ENCODE measurements at places on chromosomes 1 and 21.
A peak's percentile ranks its signal among the peaks of the same experiment; 100 is the strongest.

- DNase-seq = no peak
Observed at GRCh38 chr21:36548866-36549265, 68.9 kb upstream of the CLDN14 start.

DNA sequence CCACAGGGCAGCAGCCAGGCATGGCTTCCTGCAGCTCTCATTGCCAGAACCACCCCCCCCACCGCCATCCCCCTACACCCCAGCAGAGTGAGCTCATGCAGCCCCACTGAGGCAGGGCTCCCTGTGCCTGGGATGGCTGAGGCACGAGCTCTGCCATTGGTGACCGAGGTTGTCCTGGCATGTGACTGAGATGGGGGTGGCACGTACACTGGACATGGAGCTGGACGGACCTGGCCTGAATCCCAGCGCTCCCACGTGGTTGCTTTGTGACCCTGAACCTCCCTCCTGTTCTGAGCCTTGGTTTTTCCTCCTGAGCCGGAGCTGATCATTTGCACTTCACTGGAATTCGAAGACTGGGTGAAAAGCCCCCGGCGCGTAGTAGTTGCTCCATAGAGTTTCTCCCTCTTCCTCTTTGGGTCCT lies 28.3 kb downstream of the ALPL start:
- no peak for DNase-seq

DNA sequence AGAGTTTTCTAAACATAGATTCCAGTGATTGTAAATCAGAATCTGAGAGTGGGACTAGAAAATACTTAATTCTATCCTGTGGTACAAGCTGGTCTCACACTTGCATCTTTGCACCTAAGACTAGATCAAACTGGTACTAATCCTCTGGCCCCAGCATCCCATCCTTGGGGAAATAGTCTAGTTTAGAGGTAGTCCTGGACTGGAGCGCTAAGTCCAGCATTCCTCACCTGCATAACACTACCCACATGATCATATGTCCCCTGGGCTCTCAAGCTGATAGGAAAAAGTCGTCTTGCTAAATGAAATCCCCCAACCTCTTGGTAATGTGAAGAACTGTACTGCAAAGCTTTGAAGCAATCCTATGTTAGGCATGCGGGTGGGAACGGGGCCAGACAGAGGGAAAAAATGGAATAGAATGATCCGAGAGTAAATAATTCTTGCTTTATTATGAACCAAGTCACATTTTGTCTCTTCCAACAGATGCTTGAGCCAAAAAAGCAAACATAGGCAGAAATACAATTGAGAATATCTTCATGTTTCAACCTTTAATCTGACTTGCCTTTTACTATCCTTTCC lies 4.8 kb downstream of the COX20 start:
- no peak for DNase-seq

- no peak for DNase-seq
Observed at GRCh38 chr1:90386899-90387720, 330.0 kb downstream of the BARHL2 start.

- DNase-seq = no peak
Observed at GRCh38 chr1:116488071-116488470, 82.8 kb downstream of the CD58 start.

- DNase-seq = no peak
Observed at GRCh38 chr1:92327794-92328193, 28.9 kb downstream of the RPAP2 start.

GRCh38 chr1:36560621-36561360 lies 78.1 kb upstream of the CSF3R start:
- no peak for DNase-seq

- DNase-seq = no peak
Observed at GRCh38 chr21:28455253-28455600, 537.5 kb downstream of the LTN1 start.

DNA sequence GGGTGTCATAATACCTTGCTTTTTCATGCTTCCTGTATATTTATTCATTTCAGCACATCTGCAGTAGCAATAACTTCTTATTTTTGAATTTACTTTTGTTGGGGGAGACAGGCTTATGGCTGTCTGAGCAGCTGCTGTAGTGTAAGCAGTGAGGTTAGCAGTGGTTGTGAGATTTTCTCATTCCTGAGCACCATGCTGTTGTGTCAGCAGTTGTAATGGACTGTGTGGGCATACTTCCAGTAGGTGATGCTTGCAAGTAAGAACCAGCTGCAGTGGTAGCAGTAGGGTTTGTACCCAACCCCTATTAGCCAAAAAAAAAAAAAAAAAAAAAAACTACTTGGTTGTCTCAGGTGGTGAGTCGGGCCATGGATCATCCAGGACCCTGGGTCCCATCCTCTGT lies 311.6 kb downstream of the NUF2 start:
- DNase-seq = no peak

DNA sequence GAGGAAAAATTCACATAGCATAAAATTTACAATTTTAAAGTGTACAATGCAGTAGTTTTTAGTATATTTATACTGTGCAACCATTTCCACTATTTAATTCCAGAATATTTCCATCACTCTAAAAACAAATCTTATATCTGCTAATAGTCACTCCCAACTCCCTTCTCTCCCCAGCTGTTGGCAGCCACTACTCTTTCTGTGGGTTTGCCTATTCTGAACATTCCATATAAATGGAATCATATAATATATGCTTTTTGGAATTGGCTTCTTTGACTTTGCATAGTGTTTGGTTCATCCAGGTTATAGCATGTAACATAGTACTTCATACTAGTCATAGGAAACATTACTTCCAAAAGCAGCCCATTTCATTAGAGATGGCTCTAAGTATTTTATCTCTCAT lies 25.0 kb upstream of the TMEM39B start:
- no peak for DNase-seq

GRCh38 chr21:31878831-31879230 lies 6.0 kb downstream of the HUNK start:
- no peak for DNase-seq

DNA sequence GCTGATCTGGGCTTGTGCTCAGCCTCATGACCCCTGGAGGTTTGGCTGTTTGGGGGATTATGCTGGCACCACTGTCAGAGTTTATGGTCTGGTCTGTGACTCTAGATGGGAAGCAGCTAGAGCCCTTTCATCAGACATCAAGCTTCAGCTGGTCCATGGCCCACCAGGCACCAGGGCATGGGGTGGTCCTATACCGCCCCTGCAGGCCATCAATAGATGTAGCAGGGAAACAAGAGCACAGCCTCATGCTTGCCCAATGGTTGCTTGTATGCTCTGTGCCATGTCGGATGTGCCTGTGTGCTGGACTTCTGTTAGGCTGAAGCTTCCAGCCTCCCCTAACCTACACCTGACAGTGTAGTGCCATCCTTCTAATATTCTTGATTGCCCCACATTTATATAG lies 71.1 kb upstream of the CD34 start:
- peak; percentile 37 for DNase-seq

GRCh38 chr1:43011020-43011419 lies 52.4 kb upstream of the SLC2A1 start:
- DNase-seq = no peak

- DNase-seq = peak; percentile 7
Observed at GRCh38 chr1:175338387-175339135, 146.0 kb upstream of the KIAA0040 start.

- no peak for DNase-seq
Observed at GRCh38 chr1:12063141-12064072, at the start of gene TNFRSF8. TNFRSF8 (plus strand) TSS chr1:12063303; CDS start chr1:12063599, 296 bp downstream.

DNA sequence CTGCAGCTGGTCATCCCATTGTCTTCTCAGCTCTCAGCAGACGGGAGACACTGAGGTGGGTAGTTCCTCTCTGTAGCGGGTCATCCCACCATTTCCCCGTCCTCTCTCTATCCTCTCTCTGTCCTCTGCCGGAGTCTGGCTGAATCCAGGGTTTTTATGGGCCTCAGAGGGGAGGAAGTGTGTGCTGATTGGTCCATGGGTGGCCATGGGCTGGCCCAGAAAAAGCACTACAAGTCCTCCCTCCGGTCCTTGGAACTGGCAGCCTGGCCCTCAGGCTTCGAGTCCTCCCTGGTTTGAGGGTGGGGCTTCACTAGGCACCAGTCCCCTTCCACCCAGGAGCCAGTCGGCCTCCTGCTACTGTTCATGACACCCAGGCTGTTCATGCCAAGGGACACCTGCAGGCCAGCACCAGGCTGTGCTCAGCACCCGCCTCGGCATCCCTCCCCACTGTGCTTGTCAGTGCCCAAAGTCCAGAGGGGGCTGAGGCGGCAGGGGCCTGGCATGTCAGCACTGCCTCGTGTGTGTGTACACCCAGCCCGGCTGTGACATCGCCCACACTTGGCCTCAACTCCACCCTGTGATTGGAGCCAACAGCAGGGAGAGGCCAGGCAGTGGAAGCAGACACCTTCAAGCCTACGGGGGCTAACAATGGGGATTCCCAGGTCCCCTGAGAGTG lies 23.0 kb upstream of the LRRC8C start:
- no peak for DNase-seq

- no peak for DNase-seq
Observed at GRCh38 chr1:156796340-156797097, 20.1 kb downstream of the SH2D2A start.

GRCh38 chr1:243264717-243265116 lies 8.9 kb downstream of the SDCCAG8 start:
- DNase-seq = no peak

GRCh38 chr1:165476776-165477175 lies 31.9 kb upstream of the RXRG start:
- no peak for DNase-seq

GRCh38 chr1:47871799-47872353 lies 125.3 kb downstream of the TRABD2B start:
- no peak for DNase-seq

GRCh38 chr21:45250272-45250671 lies 37.4 kb downstream of the POFUT2 start:
- DNase-seq = no peak

DNA sequence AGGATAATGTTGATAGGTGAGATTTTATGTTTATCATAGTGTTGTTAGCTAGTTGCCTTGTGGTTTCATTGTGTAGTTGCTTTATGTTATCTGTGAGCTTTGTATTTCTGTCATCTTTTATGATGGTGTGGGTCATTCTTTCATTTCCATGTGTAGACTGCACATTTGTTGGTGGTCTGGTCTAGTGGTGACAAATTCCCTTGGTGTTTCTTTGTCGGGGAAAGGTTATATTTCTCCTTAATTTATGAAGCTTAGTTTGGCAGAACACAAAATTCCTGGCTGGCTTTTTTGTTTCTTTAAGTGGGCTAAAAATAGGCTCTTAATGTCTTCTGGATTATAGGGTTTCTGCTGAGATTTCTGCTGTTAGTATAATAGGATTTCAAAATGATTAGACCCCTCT lies 347.2 kb upstream of the ADAMTS5 start:
- no peak for DNase-seq

- DNase-seq = no peak
Observed at GRCh38 chr1:211511947-211512346, 20.0 kb upstream of the RD3 start.

DNA sequence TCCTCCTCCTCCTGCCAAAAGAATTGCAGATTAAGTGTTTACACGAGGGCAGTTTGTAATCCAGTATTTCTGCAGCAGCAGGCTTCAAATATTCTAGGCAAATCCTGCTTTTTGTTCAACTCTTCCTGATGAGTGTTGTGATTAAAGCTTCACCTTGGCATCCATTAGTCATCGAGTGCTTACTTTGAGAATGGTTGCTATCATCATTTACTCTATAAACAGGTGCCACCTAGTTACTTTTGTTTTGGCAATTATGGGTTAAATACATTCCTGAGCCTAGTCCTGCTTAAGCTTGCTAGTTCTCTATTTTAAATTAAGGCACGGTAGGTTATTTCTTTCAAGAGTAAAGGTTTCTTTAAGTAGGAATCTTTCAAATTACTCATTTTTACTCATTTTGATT lies 20.3 kb downstream of the PDC start:
- DNase-seq = no peak

GRCh38 chr1:20380616-20381035 lies 90.0 kb downstream of the VWA5B1 start:
- DNase-seq = no peak

DNA sequence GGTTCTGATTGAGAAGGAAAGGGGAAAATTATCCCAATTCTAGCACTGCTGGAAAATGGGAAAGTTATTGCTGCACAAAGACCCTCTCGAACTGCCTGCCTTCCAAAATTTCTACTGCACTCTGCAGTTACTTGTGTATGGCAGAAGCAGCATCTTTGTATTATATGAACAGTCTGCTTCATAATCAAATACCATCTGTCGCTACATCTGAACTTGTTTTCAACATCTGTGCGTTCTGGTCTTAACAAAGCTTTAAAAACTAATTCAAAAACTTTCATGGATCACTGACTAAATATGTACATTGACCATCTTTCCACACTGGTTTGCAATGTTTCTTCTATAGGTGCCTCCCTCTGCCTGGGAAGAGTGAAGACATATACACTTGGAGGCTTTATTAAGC lies 79.2 kb downstream of the PROX1 start:
- DNase-seq = no peak

DNA sequence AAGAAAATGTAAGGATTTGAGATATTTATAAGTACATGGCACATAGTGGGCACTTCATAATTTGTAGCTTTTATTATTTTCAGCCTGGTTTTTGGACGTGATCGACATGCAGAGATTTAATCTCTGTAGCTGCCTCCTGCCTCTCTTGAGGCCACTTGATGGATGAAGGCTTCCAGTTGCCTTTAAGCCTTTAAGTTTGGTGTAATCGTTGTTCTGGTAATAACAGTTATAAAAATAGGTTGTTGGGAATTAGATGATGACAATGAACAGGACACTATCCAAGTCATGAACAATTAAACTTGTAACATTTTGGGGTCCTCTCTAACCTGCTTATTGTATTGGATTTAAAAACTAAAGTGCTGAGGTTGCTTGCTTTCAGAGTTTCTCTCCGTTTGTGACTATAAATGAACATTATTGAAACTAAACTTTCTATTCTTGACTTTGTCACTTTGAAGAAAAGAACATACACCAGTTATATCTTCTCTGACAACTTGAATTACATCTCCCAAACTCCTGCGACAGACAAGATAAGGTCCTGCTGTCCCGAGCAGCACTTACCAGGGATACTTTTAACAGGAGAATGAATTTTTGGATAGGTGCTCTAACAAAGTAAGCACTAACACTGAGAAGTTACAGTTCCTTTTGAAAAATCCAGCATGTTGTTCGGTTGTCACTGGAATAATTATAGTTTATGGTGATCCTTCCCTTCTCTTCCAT lies 295.0 kb downstream of the NFIA start:
- no peak for DNase-seq

All from HAP-1 (cell line).